Activated CD4-positive, CD25-positive, alpha-beta regulatory T cell treated with anti-CD3 and anti-CD28 coated beads, Interleukin-2, amount 50 U/mL, for 24 hours (primary cell): ENCODE measurements at places on chromosomes 16 and 17.

DNA sequence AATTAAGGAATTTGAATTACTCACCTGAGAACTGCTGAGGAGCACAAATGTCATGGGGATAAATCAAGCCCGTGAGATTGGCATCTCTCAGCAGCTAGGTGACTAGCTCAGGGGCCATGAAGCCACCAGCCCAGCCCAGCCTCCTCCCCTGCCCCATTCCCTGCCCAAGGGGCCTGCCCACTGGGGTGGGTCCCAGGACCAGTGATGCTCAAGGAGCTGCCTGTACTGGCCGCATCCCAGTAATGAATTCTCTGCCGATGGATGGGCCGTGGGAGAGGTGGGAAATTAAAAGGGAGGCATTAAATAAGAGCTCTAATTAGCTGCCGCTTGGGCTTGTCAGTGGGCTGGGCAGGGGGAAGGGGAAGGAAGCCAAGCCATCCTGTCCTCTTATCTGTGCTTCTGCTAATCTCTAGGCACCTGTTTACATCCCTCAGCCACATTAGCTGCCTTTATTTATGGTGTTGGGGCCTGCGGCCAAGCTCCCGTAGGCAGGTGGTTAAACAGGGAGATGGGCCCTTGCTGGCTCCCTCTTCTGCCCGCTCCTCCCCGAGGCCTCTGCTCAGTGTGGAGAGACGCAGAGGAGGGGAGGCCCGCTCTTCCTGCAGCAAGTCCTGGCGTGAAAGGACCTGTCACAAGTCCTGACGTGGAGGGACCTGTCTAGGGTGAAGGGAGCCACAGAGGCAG is 48.8 kb downstream of the PIPOX start:
- no peak for ATAC-seq

- no peak for ATAC-seq
Measured at GRCh38 chr17:38358586-38359513, 7.2 kb downstream of the SOCS7 start.

GRCh38 chr16:70529051-70529777 is 5.6 kb downstream of the SF3B3 start:
- ATAC-seq, result peak; percentile 41

DNA sequence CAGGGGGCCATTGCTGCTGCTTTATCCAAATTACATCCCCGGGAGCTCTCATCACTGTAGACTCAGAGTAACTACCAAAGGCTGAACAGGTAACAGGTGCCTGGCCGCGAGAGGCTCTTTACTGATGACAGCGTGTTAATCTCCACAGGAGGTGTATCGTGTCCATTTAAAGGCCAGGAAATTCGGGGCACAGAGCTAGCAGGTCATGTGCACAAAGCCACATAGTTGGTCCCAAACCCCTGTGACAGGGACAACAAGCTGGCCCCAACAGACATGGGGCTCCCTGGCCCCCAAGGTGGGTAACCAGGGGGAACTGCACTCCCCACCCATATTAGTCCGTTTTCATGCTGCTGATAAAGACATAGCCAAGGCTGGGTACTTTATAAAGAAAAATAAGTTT is 55.3 kb upstream of the RBFOX3 start:
- no peak for ATAC-seq

DNA sequence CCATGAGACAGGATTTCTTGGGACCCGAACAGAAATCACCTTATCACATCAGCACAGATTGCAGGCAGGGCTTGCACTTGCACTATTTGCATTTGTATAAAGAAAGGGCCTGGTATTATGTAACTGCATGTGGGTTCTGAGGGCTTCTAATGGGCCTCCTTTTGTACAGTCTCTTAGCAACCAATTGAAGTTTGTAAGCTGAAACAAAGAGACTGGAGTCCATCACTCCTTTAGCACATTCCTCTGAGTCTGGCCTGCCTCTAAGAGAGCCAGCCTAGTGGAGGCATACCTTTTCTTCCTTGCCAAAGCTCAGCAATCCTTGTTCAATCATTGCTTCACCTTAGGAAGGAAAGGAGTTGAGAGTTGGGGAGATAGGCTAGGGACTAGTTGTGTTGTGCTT is 387.1 kb downstream of the XYLT1 start:
- no peak for ATAC-seq

- no peak for ATAC-seq
Measured at GRCh38 chr16:60371591-60371990, 1637.5 kb upstream of the GOT2 start.

GRCh38 chr16:53743149-53743566 is 39.2 kb downstream of the FTO start:
- no peak for ATAC-seq

DNA sequence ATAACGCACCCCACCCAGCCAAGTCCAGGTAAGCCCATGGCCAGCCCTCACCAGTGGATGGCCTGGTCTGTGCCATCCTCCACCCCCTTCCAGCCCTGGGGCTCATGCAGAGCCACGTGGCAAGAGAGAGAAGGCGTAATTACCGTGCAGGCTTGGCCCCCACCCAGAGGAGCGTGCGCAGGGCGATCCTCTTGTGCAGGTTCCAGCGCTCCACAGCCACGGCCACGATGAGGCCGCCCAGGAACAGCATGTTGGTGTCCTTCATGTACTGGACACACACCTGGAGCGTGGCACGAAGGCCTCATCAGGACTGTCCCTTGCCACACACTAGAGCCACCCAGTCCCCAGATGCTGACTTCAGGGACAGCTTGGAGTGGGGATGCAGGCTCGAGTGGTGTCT is 6.7 kb downstream of the SLC13A5 start:
- ATAC-seq, result no peak

DNA sequence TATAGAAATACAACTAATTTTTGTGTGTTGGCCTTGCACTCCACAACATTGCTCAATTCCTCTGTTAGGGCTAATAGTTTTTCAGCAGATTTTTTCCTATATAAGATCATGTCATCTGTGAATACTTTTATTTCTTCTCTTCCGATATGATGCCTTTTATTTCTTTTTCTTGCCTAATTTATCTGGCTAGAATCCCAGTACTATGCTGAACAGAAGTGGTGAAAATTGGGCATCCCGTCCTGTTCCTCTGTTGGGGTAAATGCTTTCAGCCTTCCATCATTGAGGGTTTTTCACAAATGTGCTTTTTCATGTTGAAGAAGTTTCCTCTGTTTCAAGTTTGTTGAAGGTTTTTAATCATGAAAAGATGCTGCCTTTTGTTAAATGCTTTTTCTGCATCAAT is 22.7 kb upstream of the TNFRSF13B start:
- no peak for ATAC-seq
